Activated gamma-delta T cell (primary cell): ENCODE measurements at places on chromosomes 1 and 21.

DNA sequence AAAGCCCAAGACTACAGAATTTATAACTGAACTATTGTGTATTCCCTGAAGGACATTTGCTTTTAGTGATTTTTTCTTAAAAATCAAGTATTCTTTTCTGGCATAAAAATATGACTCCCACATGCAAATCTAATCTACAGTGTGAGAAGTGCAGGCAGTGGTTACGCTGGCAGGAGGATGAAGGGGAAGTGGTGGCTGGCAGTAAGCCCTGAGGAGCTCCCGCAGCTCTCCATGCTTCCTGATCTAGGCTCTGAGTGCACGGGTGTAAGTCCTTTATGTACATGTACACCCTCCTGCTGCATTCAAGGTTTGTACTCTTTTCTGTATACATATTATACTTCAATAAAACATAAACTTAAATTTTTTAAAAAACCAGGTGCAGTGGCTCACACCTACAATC is 67.5 kb upstream of the PRDX6 start:
- DNase-seq: no peak

DNA sequence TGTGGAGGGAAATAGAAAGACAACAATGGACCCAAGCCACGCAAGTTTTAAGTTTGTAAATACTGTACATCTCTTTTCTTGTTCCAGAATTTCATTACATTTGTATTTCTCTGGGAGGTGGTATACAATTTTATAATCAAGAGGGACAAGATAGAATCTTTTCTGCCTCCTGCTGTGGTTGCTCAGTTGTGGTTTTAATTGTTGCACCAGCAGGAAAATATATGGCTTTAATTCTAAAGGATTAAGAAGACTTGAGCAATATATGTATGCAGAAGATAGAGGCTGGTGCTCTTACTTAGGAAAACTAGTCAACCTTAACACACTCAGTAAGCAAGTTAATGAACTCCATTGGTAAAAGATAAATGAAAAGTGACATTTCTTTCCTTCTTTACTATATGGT is 19.8 kb upstream of the ASB17 start:
- no peak for DNase-seq

DNA sequence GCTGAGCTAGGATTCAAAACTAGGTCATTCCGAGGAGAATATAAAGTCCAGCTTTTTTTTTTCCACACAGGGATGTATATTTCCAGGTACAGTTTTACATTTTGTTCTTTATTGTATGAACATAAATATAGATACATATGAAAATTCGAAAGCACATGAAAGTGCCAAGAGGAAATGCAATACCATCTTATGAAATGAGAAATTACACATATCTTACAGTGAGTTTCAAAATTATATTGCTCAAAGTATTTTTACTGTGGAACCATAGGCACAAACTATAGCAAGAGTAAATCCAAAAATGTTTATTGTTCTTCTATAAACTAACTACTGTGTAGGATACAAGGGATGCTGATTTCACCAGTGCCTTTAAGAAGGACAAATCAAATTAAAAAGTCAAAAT is 39.0 kb downstream of the PTPRC start:
- DNase-seq: no peak

GRCh38 chr1:181608948-181609347 is 125.6 kb downstream of the CACNA1E start:
- no peak for DNase-seq

DNA sequence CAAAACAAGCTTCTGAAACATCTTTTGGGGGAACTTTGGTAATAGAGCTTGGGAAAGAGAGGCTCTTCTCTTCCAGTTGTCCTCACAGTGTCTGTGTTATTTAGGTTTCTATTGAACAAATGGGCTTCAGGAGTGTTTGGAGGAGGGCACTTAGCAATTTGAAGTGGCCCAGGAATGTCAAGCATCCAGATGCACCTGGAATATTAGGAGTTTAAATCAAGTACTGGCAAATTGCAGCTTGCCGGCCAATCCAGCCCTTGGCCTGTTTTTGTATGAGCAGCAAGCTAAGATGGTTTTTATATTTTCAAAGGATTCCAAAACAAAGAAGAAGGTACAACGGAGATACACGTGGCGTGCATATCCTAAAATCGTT is 94.7 kb downstream of the CCDC185 start:
- no peak for DNase-seq

DNA sequence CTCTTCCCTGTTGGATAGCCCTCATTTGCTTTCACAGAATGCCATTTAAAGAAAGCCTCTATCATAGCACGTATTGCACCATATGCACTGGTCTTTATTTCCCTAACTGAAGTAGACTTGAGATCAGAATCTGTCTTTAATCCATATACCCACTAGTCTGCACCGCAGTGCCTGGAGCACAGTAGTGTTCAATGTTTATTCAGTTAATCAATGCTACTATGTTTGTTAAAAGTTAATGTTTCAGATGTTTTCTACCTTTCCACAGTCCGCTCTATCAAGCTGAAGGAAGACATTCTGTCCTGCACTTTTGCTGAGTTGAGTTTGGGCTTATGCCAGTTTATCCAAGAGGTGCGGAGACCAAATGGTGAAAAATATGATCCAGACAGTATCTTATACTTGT is 139.2 kb downstream of the ZMYM4 start:
- DNase-seq: no peak

- no peak for DNase-seq
Observed at GRCh38 chr1:5744911-5745799, 247.1 kb downstream of the NPHP4 start.

DNA sequence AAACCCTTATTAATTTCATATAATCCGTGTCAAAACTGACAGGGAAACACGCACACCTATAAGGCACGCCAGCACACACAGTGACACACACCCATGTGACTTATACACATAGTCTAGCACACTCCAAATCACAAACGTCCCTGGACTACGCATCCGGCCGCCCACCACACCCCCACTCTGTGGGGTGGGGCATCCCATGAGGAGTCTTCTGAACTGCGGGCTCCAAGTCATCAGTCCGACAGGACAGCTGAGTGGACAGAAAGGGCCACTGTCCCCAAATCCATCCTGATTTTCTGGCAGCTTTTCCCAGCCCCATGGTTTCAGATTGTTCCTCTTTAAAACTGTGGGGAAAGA is 829 bp downstream of the PEA15 start:
- peak; percentile 16 for DNase-seq

DNA sequence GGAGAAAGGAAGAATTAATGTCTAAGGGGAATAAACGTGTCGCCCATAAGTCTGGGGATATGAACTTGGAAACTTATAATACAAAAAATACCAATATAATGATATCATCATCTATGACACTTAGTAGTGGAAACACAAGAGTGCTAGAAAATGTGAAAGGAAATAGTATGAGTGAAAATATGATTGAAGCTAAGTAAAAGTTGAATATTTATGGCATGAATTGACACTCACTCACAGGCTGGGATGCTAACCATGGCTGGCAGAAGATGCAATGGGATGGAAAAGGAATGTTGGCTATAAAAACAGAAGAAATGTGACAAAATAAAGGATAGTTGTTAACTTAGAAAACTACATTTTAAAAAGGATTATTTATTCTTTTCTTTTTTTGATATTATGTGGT is 120.1 kb downstream of the XPR1 start:
- no peak for DNase-seq

DNA sequence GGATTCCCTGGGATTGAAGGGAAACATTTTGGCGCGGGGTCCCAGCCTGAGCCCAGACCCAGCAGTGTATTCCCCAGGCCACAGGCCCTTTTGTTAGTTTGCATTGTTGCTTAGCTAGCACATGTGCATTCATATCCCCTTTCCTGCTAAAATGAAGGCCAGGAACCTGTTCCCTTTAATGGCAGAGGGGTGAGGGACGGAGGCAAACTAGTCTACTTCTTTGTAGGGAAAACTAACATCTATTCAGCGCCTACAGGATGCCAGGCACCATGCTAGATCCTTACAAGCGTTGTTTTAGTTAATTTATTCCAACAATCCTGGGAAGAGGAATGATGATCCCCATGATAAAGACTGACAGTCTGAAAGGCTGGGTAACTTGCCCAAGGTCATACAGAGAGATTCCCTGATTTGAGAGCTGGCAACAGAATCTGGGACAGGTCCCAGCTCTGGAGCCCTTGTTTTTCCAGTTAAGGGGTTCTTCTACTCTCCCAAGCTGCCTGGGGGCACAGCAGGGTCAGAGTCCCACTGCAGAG is 595 bp upstream of the E2F2 start:
- DNase-seq: no peak

GRCh38 chr1:6012529-6013318 is 20.5 kb upstream of the NPHP4 start:
- DNase-seq: no peak

DNA sequence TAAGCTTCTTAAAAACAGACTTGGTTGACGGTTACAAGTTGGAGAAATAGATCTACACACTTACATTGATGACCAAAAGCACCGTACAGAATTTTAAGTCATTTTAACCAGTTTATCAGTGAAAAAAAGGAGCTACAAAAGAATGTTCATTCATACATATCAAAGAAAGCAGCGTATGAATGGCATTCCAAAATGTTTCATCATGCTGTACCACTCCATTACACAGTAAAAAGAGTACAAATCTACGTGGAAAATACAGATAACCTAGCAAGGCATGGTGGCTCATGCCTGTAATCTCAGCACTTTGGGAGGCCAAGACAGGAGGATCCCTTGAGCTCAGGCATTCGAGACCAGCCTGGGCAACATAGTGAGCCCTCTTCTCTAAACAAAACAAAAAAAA is 40.3 kb downstream of the ZZZ3 start:
- no peak for DNase-seq

GRCh38 chr1:106748606-106749005 is 307.9 kb upstream of the PRMT6 start:
- no peak for DNase-seq

GRCh38 chr1:201647094-201647493 is 108.2 kb downstream of the NAV1 start:
- no peak for DNase-seq

- DNase-seq: no peak
Observed at GRCh38 chr1:9294910-9295636, 2.4 kb downstream of the SPSB1 start.

- DNase-seq: no peak
Observed at GRCh38 chr1:15020943-15021745, 132.4 kb upstream of the TMEM51 start.

GRCh38 chr1:4963251-4963650 is 308.8 kb downstream of the AJAP1 start:
- DNase-seq: no peak

- no peak for DNase-seq
Observed at GRCh38 chr1:151001602-151002001, 5.1 kb downstream of the MINDY1 start.

GRCh38 chr1:18413541-18414305 is 67.0 kb upstream of the KLHDC7A start:
- DNase-seq: no peak

- DNase-seq: no peak
Observed at GRCh38 chr1:10179406-10180091, 30.8 kb upstream of the KIF1B start.

- no peak for DNase-seq
Observed at GRCh38 chr1:241212628-241213027, 144.4 kb downstream of the RGS7 start.

- DNase-seq: no peak
Observed at GRCh38 chr1:202571719-202572339, 138.4 kb downstream of the SYT2 start.

- no peak for DNase-seq
Observed at GRCh38 chr21:45570826-45571601, 28.8 kb upstream of the SLC19A1 start.

DNA sequence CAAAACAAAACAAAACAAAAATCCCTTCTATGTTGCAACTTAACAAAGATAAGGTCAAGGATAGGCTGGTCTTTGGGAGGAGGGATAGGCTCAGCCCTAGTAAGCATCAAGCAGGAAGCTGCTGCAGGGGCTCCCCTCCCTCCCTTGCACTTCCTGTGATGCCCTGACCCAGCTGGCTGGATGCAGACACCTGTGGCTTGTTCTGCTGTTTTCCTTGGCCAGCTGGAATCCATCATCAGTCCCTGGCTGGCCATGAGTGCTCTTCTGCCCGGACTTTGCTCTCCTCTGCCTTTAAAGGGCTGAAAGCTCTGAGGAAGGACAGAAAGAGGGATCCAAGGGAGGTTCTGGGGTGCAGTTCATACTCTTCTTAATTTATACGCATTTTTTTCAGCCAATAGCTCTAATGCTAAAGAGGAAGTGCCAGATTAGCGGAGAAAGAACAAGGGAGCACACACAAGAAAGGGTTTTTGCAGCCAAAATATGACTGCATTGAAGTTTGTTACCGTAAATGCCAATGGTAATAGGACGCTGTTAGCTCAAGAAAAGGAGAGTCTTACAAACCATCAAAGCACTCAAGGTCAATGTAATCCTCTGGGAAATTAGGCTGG is 19.9 kb upstream of the UBE2U start:
- DNase-seq: no peak

GRCh38 chr1:112322018-112322417 is 74.0 kb upstream of the CTTNBP2NL start:
- no peak for DNase-seq

DNA sequence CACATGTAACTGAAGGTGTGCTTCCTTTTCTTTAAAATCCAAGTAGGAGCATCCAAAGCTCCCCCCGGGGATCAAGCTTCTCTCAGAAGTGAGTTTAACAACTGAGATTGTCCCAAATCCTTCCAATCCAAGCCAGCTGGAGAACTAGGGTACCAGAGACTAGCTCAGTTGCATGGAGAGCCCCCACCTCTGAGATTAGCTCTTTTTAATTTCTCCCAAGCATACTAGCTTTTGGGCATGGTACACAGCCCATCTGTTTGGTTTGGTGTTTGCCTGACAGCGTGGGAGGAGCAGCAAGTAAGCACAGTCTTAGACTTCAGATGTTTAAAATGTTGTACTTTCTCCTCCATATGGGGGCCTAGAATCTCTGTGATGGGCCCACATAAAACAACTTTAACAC is 142.8 kb downstream of the ASTN1 start:
- no peak for DNase-seq

DNA sequence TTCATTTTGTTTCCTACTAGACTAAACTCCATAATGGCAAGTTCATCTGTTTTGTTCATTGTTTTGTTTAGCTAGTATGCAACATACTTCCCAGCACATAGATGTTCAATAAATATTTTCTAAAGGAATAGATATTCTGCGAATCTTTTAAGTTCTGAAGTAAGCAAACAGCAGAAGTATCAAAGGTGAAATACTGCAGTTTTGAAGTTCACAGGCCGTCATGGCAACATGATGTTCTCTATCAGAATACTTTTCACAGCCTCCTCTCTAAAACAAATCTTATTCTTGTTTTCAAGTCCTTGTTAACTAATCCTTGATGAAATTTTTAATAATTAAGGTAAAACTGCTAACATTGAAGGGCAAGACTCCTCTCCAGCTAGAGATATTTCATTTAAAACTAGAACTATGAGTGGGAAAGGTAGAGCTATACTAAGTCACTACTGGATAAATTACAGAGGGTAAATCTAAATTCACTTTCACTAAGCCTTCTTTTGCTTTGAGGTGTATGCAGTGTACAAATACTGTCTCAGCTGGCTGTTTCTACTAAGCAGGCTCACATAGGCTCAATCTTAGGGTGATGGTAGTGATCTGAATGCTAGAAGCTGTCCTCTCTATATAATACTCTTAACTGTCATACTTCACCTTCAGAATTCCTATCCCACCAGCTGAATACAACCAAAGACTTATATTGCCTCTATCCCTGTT is 96.7 kb downstream of the ZZZ3 start:
- DNase-seq: no peak
